ENCODE measurements at places on chromosomes 5 and 9.
A peak's percentile ranks its signal among the peaks of the same experiment; 100 is the strongest.

GRCh38 chr5:160385496-160385895 is 14.4 kb downstream of the FAM200C start:
- DNase-seq: no peak

DNA sequence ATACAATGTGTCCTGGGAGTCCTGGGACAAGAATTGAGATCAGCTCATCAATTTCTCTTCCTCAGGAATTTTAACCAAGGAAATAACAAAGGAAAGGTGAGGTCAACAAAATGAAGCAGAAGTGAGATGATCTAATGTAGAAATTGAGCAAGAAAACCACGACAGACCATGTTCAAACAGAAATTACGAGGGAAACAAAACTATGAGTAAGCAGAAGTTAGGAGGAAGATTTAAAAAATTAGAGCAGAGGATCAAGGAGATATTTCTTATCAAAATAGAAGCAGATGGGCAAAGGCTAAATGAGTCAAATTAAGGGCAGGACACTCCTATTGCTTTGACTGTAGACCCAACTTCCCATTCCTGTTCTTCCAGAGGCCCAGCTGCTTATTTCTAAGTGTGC is 97.4 kb downstream of the HINT1 start:
- DNase-seq: no peak

- no peak for DNase-seq
Measured at GRCh38 chr5:61030163-61030482, 85.1 kb downstream of the NDUFAF2 start.

DNA sequence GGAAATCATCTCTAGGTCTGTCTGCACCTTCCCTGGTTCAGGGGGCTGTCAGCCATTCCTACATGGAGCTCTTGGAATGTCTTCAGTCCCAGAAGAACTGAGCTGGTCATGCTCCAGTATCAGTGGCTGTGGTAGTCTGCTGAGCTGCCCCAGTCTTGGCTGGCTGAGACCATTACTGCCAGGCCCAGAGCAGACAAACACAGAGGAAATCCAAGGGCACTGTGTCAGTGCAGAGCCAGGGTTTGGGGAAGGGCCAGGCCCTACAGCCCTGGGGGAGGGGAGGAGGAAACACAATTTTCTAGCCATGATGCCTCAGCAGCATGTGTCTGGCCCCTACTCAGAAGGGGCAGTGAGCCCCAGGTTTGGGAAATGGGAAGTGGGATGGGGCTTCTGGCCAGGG is 58.4 kb downstream of the ARHGEF37 start:
- DNase-seq: no peak

DNA sequence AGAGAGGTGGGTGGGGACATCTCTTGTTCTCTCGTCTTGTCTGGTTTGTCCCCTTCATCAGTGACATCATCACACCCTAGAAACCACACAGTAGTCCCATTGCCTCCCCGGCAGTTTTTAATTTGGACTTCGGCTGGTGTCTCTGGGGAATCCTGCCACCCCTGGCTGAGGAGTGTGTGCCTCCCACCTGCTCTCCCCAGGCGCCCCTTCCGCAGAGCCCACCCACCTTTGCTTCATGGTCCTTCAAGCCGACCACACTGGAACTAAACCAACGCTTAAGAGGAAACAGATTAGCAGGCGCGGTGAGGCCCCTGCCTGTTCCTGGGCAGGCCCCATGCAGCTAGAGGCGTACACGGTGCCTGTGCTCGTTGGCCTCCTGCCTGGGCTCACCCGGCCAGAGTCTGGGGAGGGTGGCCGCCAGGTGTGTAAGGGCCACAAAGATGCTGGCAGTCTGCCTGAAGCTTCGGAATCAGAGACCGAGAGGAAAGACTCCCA is 107.6 kb upstream of the SPRY4 start:
- DNase-seq: no peak

GRCh38 chr5:173782671-173783101 is 105.5 kb upstream of the CPEB4 start:
- no peak for DNase-seq

- DNase-seq: no peak
Measured at GRCh38 chr5:172544371-172545095, 90.2 kb upstream of the SH3PXD2B start.

DNA sequence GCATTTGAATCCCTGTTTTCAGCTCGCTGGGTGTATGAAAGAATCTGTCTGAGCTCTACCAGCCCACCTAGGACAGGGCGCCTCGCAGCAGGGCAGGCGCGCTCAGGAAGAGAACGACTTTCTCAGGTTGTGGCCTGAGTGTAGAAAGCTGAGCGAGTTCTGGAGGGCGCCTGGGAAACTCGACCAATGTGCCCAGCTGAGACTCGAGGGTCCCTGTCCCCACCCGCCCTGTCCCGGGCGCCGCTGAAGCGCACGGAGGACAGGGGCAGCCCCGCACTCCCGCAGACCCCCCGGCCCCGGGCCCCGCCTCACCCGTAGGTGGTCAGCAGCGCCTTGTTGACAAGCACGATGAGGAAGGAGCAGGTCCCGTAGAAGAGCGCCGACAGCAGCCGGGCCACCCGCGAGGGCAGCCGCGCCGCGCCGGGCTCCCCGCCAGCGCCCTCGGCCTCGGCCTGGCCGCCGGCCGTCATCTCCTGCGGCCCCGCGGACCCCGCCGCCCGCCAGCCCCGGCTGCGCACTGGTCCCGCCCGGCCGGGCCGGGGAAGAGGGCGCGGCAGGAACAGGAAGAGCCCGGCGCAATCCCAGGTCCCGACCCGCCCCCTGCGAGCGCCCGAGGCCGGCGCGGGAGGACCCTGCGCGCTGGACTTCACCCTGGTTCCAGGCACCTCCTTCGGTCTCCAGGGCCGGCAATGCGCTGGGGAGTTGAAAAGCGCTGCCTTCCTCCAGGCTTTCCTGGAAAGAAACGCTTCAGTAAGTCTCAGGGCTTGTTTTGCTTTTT is at the start of gene SLC35D2:
Gene SLC35D2 (minus strand): TSS at position 547 of the 778 bp plus-strand sequence. CDS start 77 bp downstream, at position 470.
- DNase-seq: no peak

GRCh38 chr5:1762883-1763547 is 36.6 kb downstream of the MRPL36 start:
- peak; percentile 60 for DNase-seq

DNA sequence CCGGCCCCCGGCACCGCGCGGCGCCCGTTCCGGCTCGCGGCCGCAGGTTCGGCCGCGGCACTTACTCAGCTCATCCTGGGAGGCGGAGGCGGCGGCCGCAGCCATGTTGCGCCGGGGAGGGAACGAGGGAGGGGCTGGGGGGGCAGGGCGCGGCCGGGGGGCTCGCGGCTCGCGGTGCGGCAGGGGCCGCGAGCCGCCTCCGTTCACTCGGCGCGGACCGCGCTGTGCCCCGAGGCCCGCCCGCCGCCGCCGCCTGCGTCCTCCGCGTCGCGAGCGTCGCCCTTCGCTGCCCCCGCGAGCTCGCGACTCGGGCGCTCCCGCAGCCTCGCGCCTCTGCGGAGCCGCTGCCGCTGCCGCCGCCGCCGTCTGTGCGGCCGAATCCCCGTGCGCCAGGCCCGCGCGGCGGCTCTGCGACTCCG is 735 bp downstream of the ECPAS start:
- DNase-seq: no peak

GRCh38 chr5:10977011-10977410 is 216.0 kb upstream of the DAP start:
- no peak for DNase-seq

GRCh38 chr5:36168737-36169136 is 16.8 kb downstream of the SKP2 start:
- DNase-seq: no peak

DNA sequence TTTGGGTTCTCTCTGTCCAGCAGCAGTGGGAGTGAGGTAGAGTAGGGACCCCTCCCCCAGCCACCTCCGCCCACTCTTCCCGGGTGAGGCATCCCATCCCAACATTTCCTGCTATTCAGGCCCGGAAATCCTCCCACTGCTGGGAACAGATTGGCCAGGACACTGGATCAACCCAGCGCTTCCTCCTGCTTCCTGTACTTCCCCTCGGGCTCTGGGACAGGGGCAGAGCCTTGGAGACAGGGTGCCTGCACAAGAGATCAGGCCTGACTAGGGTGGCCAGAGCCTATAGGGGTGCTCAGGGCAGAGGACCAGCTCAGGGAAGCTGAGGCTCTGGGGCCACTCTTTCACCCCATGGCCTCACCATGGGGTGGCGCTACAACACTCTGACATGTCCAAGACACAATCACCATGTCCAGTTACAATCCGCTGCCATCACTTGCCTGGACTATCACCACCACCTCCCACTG is 14.5 kb downstream of the SH2D3C start:
- DNase-seq: no peak

DNA sequence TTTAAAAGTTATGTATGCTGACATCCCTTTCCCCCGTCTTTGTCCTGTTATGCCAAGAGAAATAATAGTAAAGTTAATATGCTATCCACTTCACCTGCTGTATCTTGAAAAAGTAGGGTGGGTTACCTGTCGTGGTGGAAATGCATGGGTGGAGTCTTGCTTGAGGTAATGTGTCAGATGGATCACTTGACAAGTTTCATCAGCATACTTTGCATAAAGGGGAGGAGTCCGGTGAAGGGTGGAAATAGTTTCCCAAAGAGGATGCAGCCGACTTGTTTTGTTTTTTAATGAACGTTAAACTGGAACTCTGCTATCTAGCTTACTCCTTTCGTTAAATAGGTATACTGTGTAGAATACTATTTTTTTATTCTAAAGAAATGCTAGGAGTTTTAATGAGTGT is 9.0 kb upstream of the DMRT3 start:
- no peak for DNase-seq

GRCh38 chr5:58263296-58263695 is 196.6 kb downstream of the PLK2 start:
- no peak for DNase-seq

DNA sequence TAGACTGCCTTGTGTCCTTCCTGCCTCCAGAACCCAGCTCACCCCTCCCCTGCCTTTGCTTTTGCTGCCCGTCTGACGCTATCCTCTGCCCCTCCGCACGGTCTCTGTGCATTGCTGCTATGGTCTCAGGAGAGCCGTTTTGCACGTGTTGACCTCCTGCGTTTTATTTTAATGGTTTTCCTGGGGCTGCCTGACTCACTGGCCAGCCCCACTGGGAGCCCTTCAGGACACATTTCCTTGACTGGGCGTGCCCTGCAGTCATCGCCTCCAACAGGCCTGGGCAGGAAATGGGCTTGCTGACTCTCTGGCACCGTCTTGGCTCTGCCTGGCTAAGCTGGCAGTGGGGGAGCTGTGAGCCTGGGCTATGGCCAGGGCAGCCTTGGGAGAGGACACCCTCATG is 17.9 kb upstream of the ASS1 start:
- no peak for DNase-seq

GRCh38 chr5:56851258-56851941 is 36.1 kb downstream of the MAP3K1 start:
- DNase-seq: no peak

DNA sequence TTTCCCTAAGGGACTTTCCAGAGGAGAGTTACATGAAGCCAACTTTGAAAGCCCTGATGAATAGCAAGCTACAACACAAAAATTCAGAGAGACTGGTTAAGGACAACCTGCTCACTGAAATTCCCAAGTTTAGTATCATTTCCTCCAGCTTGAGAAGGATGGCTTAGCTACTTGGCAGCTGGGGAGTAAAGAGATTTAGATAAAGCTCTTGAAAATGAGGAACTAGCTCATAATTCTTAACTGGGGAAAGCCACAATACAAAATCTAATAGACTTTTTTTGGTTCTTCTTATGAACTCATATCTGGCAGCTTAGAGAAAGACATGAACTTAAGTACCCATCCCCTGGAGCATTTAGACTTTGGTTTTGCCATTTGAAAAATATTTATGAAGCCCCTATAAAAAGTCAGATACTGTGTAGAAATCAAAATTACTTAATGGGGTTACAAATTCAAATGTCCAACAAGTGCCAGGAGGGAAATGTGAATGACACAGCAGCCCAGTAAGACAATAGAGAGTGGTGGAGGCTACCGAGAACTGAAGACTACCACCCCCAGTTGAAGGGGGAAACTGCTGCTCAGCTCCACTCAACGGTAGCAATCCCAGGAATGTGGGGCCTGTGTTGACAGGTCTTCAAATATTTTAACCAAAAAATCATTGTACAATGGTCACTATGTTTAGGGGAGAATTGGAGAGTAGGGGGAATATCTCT is 79.4 kb upstream of the ADRB2 start:
- no peak for DNase-seq

GRCh38 chr9:8252445-8252844 is 452.9 kb upstream of the DMAC1 start:
- DNase-seq: no peak

DNA sequence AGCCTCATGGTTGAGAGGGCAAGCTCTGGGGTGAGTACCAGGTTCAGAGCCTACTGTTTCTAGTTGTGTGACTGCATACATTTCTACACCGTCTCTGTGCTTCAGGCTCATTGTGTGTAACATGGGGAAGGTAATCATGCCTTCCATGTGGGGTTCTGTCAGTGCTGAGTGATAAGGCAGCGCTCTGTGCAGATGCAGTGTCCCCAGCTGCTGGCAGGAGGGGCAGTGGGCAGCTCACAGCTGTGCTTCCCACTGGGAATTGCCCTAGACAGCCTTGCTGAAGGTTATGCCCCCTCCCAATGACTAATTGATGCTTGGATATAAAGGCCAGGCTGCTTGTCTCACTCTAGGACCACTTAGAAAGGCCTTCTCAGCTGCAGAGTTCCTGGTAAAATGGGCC is 121.8 kb upstream of the SAP30L start:
- no peak for DNase-seq

Measured in type B pancreatic cell (in vitro differentiated cells).